ENCODE measurements at places on chromosomes 5 and 9. TPM values are rescaled to one million over a fixed set of nuclear protein-coding genes. Genes with fewer than 3 reads are reported as not detected.

The GABRB2 gene
- 1.9 TPM for total RNA-seq

The PCA3 gene
- total RNA-seq = not detected

The GABRA1 gene
- total RNA-seq = not detected

The C5orf58 gene
- not detected for total RNA-seq

The ZNG1C gene
- 16.1 TPM for total RNA-seq

The IFNA2 gene
- total RNA-seq = not detected

The IL4 gene
- not detected for total RNA-seq

The SHISAL2B gene
- total RNA-seq = not detected

The PNPLA7 gene
- total RNA-seq = 1.3 TPM
